ENCODE measurements at places on chromosomes 6 and 20. TPM values are rescaled to one million over a fixed set of nuclear protein-coding genes. Genes with fewer than 3 reads are reported as not detected.
A peak's percentile ranks its signal among the peaks of the same experiment; 100 is the strongest.

DNA sequence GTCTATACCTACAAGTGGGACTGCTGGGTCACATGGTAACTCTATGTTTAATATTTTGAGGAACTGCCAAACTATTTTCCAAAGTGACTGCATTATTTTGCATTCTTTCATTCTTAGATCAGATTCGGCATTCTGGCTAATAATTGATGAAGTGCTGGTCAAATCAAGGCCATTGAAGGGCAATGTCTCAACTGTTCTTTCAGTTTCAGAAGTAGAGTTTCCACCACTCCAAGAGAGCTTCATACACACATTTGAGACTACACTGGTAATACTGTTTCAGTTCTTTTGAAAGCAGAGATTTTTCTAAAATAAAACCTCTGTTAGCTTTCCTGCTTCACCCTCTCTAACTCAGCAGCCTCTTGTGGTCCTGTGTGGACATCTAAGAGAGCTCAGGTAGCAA, 154.5 kb downstream of the CFAP61 start:
- no peak for DNase-seq

DNA sequence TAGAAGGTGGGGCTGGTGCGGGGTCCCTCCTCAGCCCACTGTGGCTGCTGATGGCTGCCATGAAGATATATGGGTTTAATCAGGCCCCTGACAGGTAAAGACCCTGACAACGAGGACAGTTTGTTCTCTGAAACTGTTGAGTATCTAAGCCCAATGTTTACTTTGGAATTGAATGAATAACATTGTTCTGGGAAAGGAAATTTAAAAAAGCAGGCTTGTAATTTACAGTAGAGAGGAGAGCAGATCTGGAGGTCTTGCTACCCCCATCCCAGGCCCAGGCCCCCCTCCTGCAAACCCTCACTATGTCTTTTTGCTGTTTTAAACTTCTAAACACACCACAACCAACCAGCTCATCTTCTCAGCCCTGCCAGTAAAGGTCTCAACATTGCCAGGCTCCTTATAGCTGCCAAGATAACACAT, 171.3 kb downstream of the CDC5L start:
- DNase-seq = peak; percentile 10

DNA sequence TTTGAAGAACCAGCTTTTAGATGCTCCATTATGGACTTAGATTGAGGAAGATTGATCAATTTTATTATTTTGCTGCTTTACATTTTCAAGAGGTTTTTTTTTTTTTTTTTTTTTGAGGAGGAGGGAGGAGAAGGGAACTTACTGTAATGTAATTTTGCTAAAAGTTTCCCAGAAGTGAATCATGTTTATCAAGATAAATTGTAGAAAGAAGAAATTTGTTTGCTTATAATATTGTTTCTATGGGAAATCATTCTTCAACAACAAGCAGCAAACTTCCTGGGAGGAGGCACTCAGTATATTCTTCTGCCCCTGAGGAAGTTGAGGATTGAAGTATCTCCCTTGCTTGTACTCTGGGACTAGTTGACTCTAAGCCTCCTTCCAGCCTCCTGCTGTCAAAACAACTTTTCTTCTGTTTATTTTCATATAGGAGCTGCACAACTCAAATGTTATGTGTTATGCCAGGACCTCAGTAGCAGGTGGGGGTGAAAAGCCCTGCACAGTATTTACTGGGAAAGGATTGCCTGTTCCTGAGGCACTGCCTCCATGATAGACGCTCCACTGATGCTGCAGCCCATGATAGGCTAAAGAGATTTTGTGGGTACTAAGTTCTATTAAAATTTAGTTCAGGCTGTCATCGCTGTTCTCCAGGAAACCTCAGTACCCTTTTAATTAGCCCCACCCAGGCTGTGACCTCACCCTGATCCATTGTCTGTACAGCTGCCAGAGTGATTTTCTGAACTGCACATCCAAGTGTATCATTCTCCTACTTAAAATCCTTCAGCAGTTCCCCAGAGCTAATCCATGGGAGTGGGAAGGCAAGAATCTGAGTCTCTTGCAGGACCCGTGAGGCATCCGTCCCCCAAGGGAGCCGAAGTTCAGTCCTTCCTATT, 51.9 kb downstream of the CARMIL1 start:
- peak; percentile 36 for DNase-seq

- DNase-seq = no peak
Observed at GRCh38 chr6:9933677-9934076, 481.2 kb downstream of the TFAP2A start.

DNA sequence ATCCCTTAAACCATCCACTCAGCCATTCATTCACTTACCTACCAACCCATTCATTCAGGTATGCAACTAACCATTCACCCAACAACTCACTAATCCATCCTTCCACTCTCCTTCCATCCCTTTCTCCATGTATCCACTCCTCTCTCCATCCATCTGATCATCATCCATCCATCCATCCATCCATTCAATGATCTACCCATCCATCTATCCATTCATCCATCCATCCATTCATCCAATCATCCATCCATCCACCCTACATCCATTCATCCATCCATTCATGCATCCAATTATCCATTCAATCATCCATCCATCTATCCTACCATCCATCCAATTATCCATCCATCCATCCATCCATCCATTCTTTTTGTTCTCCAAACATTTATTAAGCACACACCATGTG, 13.8 kb upstream of the BCAS1 start:
- no peak for DNase-seq

- DNase-seq = no peak
Observed at GRCh38 chr20:46200582-46201570, 82.8 kb downstream of the CD40 start.

GRCh38 chr6:105795366-105795765, 290.8 kb upstream of the PRDM1 start:
- no peak for DNase-seq

DNA sequence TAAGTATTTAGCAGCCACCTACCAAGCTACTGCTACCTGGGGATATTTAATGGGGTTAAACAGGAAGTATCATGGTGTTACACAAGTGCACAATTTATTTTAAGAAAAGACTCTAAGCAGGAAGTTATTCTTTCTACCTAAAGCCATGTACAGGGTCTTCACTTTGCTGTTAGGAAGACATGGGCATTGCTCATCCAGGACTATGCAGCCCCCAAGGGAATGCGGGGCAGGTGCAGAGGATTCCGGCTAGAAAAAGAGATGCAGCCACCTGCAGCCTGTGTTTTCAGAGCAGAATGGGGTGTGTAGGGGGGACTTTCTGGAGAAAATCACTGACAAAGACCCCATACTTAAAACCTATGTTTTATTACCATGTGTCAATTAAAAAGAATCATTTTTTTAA, 399.1 kb upstream of the NOX3 start:
- no peak for DNase-seq

DNA sequence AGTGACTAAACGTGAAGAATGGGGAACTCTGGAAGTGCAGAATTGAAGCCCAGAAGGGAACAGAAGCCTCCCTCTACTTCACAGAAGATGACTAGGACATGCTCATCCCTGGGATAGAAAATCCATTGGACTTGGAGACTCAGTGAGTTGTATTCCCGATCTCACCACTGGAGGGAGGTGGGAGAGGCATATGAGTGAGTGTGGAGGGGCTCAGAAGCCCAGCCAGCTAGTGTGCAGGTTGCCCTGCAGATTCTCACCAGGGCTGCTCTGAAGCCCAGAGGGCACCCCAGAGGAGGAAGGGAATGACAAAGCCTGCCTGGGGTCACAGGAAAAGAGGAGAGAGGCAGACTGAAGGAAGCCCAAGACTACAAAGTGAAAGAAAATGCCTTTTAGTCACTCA, 42.1 kb upstream of the HLA-E start:
- no peak for DNase-seq

GRCh38 chr6:166691746-166692145, 64.7 kb upstream of the RPS6KA2 start:
- DNase-seq = no peak

DNA sequence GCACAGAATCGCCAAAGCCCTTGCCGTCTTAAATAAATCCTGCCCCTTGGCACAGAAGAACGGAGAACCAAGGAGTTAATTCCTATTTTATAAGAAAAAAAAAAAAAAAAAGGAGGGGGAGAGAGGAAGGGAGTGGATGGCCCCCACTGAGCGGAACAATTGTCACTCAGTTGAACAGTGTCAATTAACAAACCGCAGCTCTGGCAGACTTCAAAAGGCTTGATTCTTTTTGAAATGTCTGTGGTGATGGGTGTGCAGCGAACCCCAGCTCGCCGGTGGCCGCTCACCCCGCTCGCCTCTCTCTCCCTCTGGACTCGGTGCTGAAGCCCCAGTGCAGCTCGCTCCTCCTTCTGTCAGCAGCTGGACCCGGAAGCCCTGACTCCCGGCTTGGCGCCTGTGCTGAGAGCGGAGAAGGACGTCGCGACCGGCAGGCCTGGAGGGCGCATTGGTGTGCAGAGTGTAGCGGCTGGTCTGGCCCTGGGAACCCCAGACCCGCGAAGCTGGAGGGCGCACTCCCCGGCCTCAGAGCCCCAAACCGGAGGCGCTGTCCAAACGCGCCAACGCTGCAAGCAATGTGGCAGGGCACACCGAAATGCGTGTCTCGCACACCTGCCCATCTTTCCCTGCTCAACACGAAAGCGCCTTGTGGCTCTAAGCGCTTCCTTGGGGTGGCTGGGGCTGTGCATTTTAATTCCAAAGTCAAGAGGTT, 3.4 kb downstream of the LINC00237 start:
- no peak for DNase-seq

GRCh38 chr6:163085426-163085825, 329.1 kb upstream of the QKI start:
- no peak for DNase-seq

GRCh38 chr6:6004390-6004995, 2.2 kb downstream of the NRN1 start:
- no peak for DNase-seq

GRCh38 chr6:105501826-105502344, 99.0 kb upstream of the PREP start:
- DNase-seq = no peak

GRCh38 chr20:1108437-1108920, 9.9 kb upstream of the PSMF1 start:
- DNase-seq = peak; percentile 8

ELOVL5 gene
- total RNA-seq = 67.7 TPM

ERVFRD-1 gene
- not detected for total RNA-seq

GHRH gene
- total RNA-seq = not detected

WTAP gene
- 137 TPM for total RNA-seq

LTB gene
- not detected for total RNA-seq

LINC00237 gene
- total RNA-seq = not detected

GRM1 gene
- total RNA-seq = 0.17 TPM

DEFB119 gene
- not detected for total RNA-seq

ASXL1 gene
- total RNA-seq = 29.3 TPM

Measured in fibroblast of lung (primary cell).